Effector memory CD8-positive, alpha-beta T cell (primary cell): ENCODE measurements at places on chromosomes 2 and 18.

- DNase-seq, result no peak
- no peaks in the 10 kb centered on the region for H3K4me1 ChIP-seq
- no peak overlapping the region for H3K27ac ChIP-seq
- H3K36me3 ChIP-seq, result no peaks in the 10 kb centered on the region
Measured at GRCh38 chr18:32277549-32277948, 87.7 kb downstream of the MEP1B start.

GRCh38 chr2:44940049-44940494 is 1.4 kb upstream of the SIX3 start:
- H3K27ac ChIP-seq, result no peak overlapping the region
- no peak for DNase-seq
- peaks cover 7% of the 10 kb centered on the region for H3K36me3 ChIP-seq
- peaks cover 15% of the 10 kb centered on the region for H3K4me1 ChIP-seq
- peaks cover 95% of the 10 kb centered on the region for H3K27me3 ChIP-seq
- peak overlapping the region; percentile 48 for H3K4me3 ChIP-seq

- H3K27ac ChIP-seq, result no peak overlapping the region
- peaks cover 32% of the 10 kb centered on the region for H3K4me1 ChIP-seq
- no peaks in the 10 kb centered on the region for H3K36me3 ChIP-seq
- no peak for DNase-seq
Measured at GRCh38 chr2:173151671-173152401, 76.2 kb downstream of the MAP3K20 start.

DNA sequence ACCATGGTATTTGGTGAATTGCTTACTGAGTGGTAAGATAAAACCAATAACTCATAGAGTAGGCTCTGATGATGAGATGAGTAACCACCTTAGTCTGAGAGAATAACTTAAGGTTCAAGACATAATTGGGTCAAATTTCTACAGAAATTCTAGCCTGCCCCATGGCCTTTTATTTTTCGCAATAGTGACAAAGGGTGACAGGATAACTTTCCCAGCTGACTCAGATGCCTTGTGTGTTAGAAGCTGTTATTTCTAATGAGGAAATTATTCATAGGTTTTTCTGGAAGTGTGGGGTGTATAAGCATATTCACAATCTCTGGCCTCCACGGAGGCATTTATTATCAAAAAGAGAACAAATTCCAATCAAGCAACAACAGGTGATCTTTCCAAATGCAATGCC is 159.0 kb downstream of the NUP35 start:
- H3K36me3 ChIP-seq, result no peaks in the 10 kb centered on the region
- no peak overlapping the region for H3K27ac ChIP-seq
- H3K4me1 ChIP-seq, result no peaks in the 10 kb centered on the region
- no peaks in the 10 kb centered on the region for H3K27me3 ChIP-seq

GRCh38 chr2:15911686-15912085 is 28.7 kb upstream of the MYCN start:
- H3K36me3 ChIP-seq, result peaks cover 4% of the 10 kb centered on the region
- H3K27me3 ChIP-seq, result no peaks in the 10 kb centered on the region
- H3K4me1 ChIP-seq, result no peaks in the 10 kb centered on the region
- no peak for DNase-seq
- H3K27ac ChIP-seq, result no peak overlapping the region

DNA sequence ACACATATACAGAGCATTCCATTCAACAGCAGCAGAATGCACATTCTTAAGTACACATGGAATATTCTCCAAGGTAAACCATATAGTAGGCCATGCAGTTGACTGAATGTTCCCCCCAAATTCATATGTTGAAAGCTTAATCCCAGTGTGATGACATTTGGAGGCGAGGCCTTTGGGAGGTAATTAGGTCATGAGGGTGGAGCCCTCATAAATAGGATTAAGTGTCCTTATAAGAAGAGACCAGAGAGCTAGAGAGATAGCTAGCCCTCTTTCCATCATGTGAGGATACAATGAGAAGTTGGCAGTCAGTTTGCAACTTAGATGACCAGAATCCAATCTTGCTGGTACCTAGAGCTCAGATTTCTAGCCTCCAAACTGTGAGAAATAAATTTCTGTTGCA is 27.6 kb downstream of the TMEM185B start:
- H3K4me3 ChIP-seq, result no peak overlapping the region
- no peak for DNase-seq
- H3K4me1 ChIP-seq, result no peaks in the 10 kb centered on the region
- H3K36me3 ChIP-seq, result no peaks in the 10 kb centered on the region
- no peak overlapping the region for H3K27ac ChIP-seq
- H3K27me3 ChIP-seq, result no peaks in the 10 kb centered on the region

DNA sequence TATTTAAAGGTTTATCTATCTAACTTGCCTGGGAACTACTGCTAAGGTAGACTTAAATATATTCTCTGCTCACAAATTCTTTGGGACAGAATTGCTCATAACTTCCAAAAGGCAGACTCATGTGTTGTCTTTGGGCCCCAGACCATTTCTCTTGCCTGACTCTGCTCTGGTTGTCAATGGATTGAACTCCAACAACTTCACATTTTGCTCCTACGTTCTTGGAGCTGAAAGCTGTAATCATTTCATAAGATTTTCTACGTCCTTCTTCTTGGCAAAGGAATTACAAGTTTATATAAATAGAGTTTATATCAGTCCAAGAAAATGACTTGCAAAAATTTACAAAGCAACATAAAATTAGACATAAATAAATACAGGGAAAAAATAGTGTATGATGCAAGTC is 32.9 kb upstream of the PPM1B start:
- H3K27ac ChIP-seq, result no peak overlapping the region
- H3K27me3 ChIP-seq, result peaks cover 6% of the 10 kb centered on the region
- H3K36me3 ChIP-seq, result no peaks in the 10 kb centered on the region
- DNase-seq, result no peak

DNA sequence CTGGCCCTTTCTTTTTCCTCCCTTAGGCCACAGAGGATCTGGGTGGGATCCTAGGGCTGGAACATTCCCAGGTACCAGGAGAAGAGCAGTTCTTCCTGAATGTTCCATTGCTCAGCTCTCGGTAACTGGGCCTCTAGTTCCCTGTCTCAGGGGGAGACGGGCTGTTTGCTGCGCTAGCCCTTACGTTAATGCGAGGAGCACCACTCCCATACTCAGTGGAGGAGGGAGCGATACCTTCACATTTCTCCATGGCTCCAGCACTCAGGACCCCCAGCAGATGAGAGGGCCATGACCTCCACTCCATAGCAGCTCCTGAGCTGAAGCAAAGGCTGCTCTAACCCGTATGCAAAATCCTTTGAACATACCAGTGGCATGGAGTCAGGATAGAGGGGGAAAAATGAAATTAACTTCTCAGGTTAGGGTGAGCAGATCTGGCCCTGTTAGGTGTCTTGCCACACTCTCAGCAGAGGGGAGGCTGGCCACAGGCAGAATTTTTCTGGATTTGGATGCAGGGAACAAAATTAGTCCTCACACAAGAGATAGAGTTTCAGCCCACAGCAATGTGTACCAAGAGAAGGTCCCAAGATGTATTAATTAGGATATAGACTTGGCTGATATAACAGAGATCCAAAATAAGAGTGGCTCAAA is 206.7 kb downstream of the ZFP36L2 start:
- no peak overlapping the region for H3K27ac ChIP-seq
- peaks cover 3% of the 10 kb centered on the region for H3K4me1 ChIP-seq
- no peaks in the 10 kb centered on the region for H3K36me3 ChIP-seq
- H3K4me3 ChIP-seq, result no peak overlapping the region
- peaks cover 4% of the 10 kb centered on the region for H3K27me3 ChIP-seq

- no peak for DNase-seq
- H3K4me1 ChIP-seq, result peaks cover 2% of the 10 kb centered on the region
- H3K27ac ChIP-seq, result no peak overlapping the region
- H3K27me3 ChIP-seq, result no peaks in the 10 kb centered on the region
- H3K4me3 ChIP-seq, result no peak overlapping the region
- no peaks in the 10 kb centered on the region for H3K36me3 ChIP-seq
Measured at GRCh38 chr2:168731616-168732015, 70.8 kb upstream of the NOSTRIN start.

DNA sequence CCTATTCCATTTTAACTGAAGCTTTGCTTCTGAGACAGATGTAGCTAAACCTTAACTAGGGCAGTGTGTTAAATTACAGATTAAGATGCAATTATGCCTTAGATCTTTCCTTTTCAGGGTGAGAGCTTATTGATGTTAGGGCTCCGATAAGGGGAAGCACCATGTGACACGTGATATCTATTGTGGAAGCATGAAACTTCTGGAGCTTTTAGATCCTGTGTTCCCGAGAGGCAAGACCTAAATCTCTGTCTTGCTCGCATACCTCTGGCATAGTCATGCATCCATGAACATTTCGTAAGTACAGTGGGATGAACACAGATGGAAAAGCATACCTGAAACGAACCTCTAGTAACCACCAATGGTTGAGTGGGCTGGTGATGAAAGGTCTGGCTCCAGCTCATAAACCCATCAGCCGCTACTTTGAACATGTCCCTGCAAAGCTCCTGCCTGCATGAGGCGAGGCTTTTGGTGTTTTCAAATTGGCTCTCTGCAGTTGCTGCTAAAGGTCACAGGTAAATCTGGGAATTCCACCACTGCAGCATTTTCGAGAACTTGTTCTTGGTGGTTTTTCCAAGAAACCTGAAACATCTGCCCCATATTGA is 3.7 kb upstream of the NRP2 start:
- H3K4me3 ChIP-seq, result no peak overlapping the region
- H3K27ac ChIP-seq, result no peak overlapping the region
- no peaks in the 10 kb centered on the region for H3K36me3 ChIP-seq
- no peak for DNase-seq
- no peaks in the 10 kb centered on the region for H3K4me1 ChIP-seq

DNA sequence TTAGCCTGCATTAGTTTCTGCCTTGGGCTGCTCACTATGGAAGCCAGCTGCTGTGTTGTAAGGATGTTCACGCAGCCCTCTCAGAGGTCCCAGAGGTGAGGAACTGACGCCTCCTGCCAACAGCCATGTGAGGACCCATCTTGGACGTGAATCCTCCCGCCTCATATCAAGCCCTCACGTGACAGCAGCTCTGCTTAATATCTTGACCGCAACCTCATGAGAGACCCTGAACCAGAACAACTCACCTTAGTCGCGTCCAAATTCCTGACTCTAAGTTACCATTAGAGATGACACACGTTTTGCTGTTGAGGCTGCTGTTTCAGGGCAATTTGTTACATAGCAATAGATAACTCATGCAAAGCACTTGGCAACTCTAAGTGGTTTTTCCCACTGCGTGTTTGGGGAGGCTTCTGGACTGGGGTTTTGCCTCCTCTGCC is 97.7 kb downstream of the TMEM17 start:
- DNase-seq, result no peak
- H3K4me3 ChIP-seq, result no peak overlapping the region
- peaks cover 26% of the 10 kb centered on the region for H3K36me3 ChIP-seq
- peaks cover 5% of the 10 kb centered on the region for H3K4me1 ChIP-seq
- no peak overlapping the region for H3K27ac ChIP-seq

DNA sequence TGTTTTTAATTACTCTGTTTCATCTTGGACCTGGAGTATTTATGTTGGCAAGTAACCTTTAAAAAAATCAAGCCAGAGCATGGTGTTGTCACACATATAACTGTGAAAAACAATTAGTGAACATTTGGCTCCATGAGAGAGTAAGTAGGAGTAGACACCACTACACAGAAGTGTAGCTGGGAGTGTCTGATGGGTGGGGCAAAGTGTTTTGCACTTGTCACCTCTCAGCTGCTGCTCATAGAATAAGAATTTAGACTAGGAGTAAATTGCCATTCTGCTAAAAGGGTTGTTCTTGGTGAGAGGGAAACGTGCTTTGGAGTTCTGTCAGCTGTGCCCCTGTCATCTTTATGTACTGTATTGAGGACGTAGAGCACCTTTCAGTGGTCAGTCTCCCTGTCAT is 114.5 kb downstream of the TTC27 start:
- H3K4me3 ChIP-seq, result no peak overlapping the region
- H3K27ac ChIP-seq, result no peak overlapping the region
- H3K4me1 ChIP-seq, result no peaks in the 10 kb centered on the region
- no peaks in the 10 kb centered on the region for H3K27me3 ChIP-seq

GRCh38 chr2:51597086-51597485 is 565.2 kb upstream of the NRXN1 start:
- no peaks in the 10 kb centered on the region for H3K4me1 ChIP-seq
- no peak overlapping the region for H3K4me3 ChIP-seq
- no peaks in the 10 kb centered on the region for H3K27me3 ChIP-seq
- H3K27ac ChIP-seq, result no peak overlapping the region
- H3K36me3 ChIP-seq, result no peaks in the 10 kb centered on the region

DNA sequence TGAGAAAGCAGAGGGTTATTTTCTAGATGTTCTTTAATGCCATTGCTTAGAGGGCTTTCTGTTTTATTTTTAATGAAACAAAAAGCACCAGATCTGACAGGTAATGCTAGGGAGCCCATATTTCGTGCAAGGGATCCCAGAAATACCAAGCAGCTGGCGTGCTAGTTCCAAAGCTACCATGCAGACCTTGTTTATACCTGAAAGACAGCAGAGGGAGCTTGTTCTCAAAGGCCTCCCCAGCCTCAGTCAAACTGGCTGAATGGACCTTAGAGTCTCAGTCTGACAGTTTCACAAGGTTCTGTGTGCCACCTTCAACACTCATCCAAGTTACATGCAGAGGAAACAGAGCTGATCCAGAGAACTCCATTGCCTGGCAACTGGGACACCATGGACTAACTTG is 48.6 kb downstream of the GALNT14 start:
- H3K27ac ChIP-seq, result no peak overlapping the region
- H3K36me3 ChIP-seq, result no peaks in the 10 kb centered on the region
- no peaks in the 10 kb centered on the region for H3K4me1 ChIP-seq
- H3K4me3 ChIP-seq, result no peak overlapping the region
- no peak for DNase-seq
- H3K27me3 ChIP-seq, result peaks cover 33% of the 10 kb centered on the region

DNA sequence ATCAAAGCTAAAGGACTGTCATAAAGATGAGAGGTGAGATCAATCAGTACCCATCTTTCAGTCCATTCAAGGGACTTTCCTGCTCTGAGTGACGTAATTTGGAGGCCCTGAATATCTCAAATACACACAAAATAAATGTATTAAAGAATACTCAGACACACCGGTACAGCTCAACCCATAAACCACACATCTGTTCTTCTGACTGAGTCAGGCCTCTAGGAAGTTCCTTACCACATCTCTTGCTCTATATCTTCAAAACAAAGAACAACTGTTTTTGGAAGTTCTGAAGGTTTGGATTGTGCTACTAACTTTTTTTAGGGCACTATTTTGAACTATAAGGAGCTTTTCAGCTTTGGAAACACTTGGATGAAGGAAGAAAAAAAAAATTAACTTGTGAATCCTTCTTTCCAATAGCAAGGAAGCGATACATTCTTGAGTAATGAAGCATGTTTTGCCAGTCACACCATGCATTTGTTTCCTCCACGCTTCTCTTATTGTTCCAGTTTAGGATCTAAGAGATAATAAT is 866.5 kb upstream of the VRK2 start:
- H3K27ac ChIP-seq, result no peak overlapping the region
- H3K36me3 ChIP-seq, result no peaks in the 10 kb centered on the region
- H3K4me3 ChIP-seq, result no peak overlapping the region
- no peaks in the 10 kb centered on the region for H3K27me3 ChIP-seq
- no peak for DNase-seq
- no peaks in the 10 kb centered on the region for H3K4me1 ChIP-seq
